Adrenal gland (tissue), 19 donors: ENCODE measurements at places on chromosomes 4 and X. TPM values are rescaled to one million over a fixed set of nuclear protein-coding genes. Genes with fewer than 3 reads are reported as not detected.
A peak's percentile ranks its signal among the peaks of the same experiment; 100 is the strongest.

DNA sequence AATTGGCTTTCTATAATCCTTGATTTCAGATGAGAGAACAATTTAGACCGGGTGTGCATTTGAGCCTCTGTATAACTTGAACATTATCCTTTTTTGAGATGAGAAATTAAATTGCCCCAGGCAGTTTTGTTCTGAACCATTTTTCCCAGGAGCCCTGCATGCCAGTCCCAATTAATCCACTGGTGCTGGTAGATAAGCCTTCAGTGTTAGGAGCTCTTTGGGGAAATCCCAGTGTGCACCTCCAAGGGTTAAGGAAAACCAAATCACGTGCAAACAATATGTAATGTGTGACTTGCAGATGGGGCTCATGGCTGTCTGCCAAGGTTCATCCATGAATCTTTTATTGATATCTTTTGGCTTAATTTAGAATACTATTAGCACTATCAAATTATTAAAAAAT is 43.2 kb downstream of the KIT start:
- no peak overlapping the region for H3K27ac ChIP-seq
- H3K27me3 ChIP-seq, result no peaks in the 10 kb centered on the region
- no peaks in the 10 kb centered on the region for H3K36me3 ChIP-seq
- H3K4me3 ChIP-seq, result no peak overlapping the region
- no peak for DNase-seq

GRCh38 chrX:32780109-32780508 is 431.2 kb downstream of the DMD start:
- no peak overlapping the region for H3K27ac ChIP-seq
- no peak overlapping the region for H3K4me3 ChIP-seq
- H3K27me3 ChIP-seq, result peaks cover 4% of the 10 kb centered on the region
- DNase-seq, result no peak
- no peaks in the 10 kb centered on the region for H3K36me3 ChIP-seq
- no peaks in the 10 kb centered on the region for H3K4me1 ChIP-seq

DNA sequence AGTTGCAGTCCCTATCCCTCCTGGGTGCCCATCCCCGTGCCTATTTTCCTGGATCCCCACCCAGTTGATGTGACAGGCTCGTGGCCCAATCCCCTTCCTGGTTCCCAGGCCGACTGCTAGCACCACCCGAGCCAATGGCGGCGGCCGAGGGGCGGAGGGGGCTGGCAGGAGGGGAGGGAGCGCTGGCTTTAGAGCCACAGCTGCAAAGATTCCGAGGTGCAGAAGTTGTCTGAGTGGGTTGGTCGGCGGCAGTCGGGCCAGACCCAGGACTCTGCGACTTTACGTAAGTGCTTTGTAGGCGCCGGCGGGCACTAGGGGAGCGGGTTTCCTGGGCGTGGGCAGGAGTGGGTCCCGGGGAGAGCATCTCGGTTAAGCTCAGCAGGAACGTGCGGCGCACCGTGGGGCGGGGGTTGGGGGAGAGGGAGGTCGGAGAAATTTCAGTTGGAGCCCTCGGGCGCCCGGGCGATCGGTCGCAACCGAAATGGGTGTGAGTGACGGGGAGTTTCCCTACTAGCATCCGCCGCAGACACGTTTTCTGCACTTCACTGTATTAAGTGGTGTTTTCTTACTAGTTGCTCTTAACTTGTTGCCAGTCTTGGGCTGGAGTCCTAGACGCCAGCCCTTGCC is at the start of gene PLS3:
Gene PLS3 (plus strand): TSS at position 197 of the 627 bp plus-strand sequence. CDS start 49,077 bp downstream, outside the sequence.
- H3K27me3 ChIP-seq, result peaks cover 28% of the 10 kb centered on the region
- H3K36me3 ChIP-seq, result no peaks in the 10 kb centered on the region
- DNase-seq, result peak; percentile 85
- H3K27ac ChIP-seq, result peak within 1 kb of the TSS; percentile 64
- H3K4me3 ChIP-seq, result peak within 1 kb of the TSS; percentile 49
- H3K4me1 ChIP-seq, result no peaks in the 10 kb centered on the region

- H3K27me3 ChIP-seq, result no peaks in the 10 kb centered on the region
- no peak overlapping the region for H3K27ac ChIP-seq
- no peak overlapping the region for H3K4me3 ChIP-seq
- no peaks in the 10 kb centered on the region for H3K4me1 ChIP-seq
- DNase-seq, result no peak
Measured at GRCh38 chr4:66279084-66279483, 608.8 kb upstream of the EPHA5 start.

- no peak for DNase-seq
- no peaks in the 10 kb centered on the region for H3K27me3 ChIP-seq
- no peak overlapping the region for H3K4me3 ChIP-seq
- no peaks in the 10 kb centered on the region for H3K36me3 ChIP-seq
- no peak overlapping the region for H3K27ac ChIP-seq
Measured at GRCh38 chr4:155818639-155819038, 47.4 kb downstream of the ASIC5 start.

- DNase-seq, result no peak
- H3K4me1 ChIP-seq, result no peaks in the 10 kb centered on the region
- H3K4me3 ChIP-seq, result no peak overlapping the region
- no peaks in the 10 kb centered on the region for H3K36me3 ChIP-seq
- H3K27ac ChIP-seq, result no peak overlapping the region
Measured at GRCh38 chrX:111382277-111382676, 29.7 kb downstream of the DCX start.

- no peaks in the 10 kb centered on the region for H3K36me3 ChIP-seq
- no peak overlapping the region for H3K27ac ChIP-seq
- H3K27me3 ChIP-seq, result no peaks in the 10 kb centered on the region
- H3K4me3 ChIP-seq, result no peak overlapping the region
Measured at GRCh38 chr4:184450743-184451535, 23.4 kb downstream of the IRF2 start.

DNA sequence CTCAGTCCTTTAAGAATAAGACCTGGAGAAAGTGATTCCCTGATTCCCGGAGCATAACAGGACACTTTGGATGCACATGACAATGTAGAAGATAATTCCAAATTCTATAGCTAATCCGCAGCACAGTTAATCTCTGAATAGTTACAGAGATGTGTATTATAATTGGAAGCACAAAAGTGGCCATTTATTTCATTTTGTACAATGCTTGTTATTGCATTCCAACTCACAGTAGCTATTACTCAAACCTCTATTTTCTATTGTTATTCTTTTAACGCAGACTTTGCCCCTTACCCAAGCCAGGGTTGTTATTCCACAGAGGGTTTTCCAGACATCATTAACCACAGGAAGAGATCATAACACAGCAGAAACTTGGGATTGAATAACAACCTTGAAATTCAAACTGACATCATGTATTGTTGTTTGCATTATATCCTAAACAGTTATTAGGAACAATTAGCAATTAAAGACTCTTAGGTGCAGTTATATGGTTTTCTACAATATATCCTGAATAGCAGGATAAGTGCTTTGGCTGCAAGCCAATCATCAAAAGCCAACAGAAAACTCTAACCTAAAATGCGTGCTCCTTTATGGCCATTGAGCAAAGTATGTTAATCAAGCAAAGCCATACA is 984.0 kb upstream of the TENM3 start:
- no peaks in the 10 kb centered on the region for H3K36me3 ChIP-seq
- no peak overlapping the region for H3K27ac ChIP-seq
- H3K4me1 ChIP-seq, result no peaks in the 10 kb centered on the region
- H3K27me3 ChIP-seq, result no peaks in the 10 kb centered on the region
- no peak for DNase-seq

Gene MXRA5
- 6.3 TPM for total RNA-seq

Gene GPR50
- total RNA-seq, result not detected

Gene EXOC1L
- not detected for total RNA-seq

Gene SNCA
- total RNA-seq, result 3.2 TPM

Gene KLF8
- 6.6 TPM for total RNA-seq

Gene ZCCHC12
- 1.1 TPM for total RNA-seq

Gene IL2RG
- 4.3 TPM for total RNA-seq
